Activated CD4-positive, alpha-beta memory T cell treated with anti-CD3 and anti-CD28 coated beads for 36 hours (primary cell): ENCODE measurements at places on chromosomes 1 and 21. TPM values are rescaled to one million over a fixed set of nuclear protein-coding genes. Genes with fewer than 3 reads are reported as not detected.

DNA sequence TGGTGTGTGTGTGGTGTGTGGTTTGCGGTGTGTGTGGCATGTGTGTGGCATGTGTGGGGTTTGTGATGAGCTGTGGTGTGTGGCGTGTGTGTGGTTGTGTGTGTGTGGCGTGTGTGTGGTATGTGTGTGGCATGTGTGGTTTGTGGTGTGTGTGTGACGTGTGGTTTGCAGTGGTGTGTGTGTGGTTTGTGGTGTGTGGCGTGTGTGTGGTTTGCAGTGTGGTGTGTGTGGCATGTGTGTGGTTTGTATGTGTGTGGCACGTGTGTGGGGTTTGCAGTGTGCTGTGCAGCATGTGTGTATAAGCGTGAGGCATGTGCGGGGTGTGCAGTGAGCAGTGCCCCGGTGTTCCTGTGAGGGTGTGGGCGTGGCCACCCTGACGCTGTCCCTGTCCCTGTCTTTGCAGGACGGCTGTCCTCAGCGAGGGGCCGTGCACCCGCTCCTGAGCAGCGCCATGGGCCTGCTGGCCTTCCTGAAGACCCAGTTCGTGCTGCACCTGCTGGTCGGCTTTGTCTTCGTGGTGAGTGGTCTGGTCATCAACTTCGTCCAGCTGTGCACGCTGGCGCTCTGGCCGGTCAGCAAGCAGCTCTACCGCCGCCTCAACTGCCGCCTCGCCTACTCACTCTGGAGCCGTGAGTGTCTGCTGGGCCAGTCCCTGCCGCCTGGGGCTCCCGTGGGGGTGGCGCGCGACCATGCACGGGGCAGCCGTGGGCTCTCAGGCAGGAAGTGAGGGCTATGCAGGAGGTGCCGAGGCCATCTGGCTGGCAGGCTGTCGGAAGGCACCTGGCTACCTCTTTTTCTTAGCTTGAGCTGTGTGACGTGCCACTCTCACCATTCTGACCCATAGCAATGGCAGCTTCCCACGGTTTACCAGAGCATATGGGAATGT is 52.6 kb upstream of the TRAPPC10 start:
- H3K4me3 ChIP-seq, result no peak overlapping the region
- H3K36me3 ChIP-seq, result peaks cover 14% of the 10 kb centered on the region
- no peak for DNase-seq

GRCh38 chr1:47906009-47906432 is 91.2 kb downstream of the TRABD2B start:
- H3K4me3 ChIP-seq, result no peak overlapping the region
- DNase-seq, result no peak
- H3K27me3 ChIP-seq, result peaks cover 5% of the 10 kb centered on the region
- no peaks in the 10 kb centered on the region for H3K36me3 ChIP-seq

MEX3A gene
- total RNA-seq, result 0.51 TPM

MPL gene
- not detected for total RNA-seq

GRCh38 chr1:12608311-12608957 is 9.6 kb downstream of the DHRS3 start:
- H3K4me3 ChIP-seq, result no peak overlapping the region
- H3K27ac ChIP-seq, result no peak overlapping the region
- H3K27me3 ChIP-seq, result no peaks in the 10 kb centered on the region
- no peak for DNase-seq
- peaks cover 27% of the 10 kb centered on the region for H3K36me3 ChIP-seq

PGBD5 gene
- total RNA-seq, result 0.02 TPM

DNA sequence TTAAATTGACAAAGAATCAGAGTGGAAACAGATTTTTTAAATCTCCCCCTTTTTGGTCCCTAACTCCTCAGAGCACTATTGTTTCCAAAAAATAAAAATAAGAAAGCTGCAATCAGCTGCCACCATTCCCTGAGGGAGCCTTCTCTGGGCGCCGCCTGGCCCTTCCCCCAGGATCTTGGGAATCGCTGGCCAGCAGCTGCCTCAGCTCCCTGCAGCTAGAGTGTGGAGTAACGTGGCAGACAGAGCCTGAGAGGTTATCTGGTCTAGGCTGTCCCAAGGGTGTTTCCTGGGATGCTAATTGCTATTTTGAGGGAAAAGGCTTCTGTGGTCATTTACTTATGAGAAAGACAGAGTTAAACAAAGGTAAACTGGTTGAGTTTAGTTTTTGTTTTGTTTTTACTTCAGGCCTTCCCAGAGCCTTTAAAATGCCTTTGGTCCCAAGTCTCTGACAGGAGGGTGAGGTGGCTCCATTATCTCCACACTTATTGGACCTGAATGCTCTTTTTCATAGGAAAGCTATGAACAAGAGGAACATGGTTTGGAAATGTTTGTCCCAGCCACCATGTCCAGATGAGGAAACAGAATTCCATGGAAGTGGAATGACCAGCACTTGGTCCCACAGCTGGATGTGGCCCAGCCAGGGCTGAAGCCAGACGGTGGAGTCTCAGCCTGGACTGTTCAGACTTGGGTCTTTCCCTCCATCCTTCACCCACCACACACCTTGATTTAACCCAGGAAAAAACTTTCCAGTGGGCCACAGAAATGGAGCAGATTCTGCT is 14.1 kb upstream of the KIAA1614 start:
- DNase-seq, result no peak
- H3K4me3 ChIP-seq, result no peak overlapping the region
- H3K4me1 ChIP-seq, result no peaks in the 10 kb centered on the region
- H3K27ac ChIP-seq, result no peak overlapping the region
- H3K36me3 ChIP-seq, result peaks cover 6% of the 10 kb centered on the region

GRCh38 chr1:199174336-199174735 is 535.5 kb downstream of the PTPRC start:
- no peak overlapping the region for H3K4me3 ChIP-seq
- H3K36me3 ChIP-seq, result no peaks in the 10 kb centered on the region
- no peak for DNase-seq
- peaks cover 41% of the 10 kb centered on the region for H3K4me1 ChIP-seq

GRCh38 chr1:183982172-183982963 is 55.2 kb downstream of the COLGALT2 start:
- no peak overlapping the region for H3K4me3 ChIP-seq
- H3K4me1 ChIP-seq, result no peaks in the 10 kb centered on the region
- no peak overlapping the region for H3K27ac ChIP-seq
- no peak for DNase-seq
- no peaks in the 10 kb centered on the region for H3K36me3 ChIP-seq
- H3K27me3 ChIP-seq, result no peaks in the 10 kb centered on the region

- no peaks in the 10 kb centered on the region for H3K4me1 ChIP-seq
- peaks cover 3% of the 10 kb centered on the region for H3K27me3 ChIP-seq
- H3K27ac ChIP-seq, result no peak overlapping the region
Measured at GRCh38 chr1:2803931-2804627, 2.6 kb upstream of the TTC34 start.

- no peak for DNase-seq
- no peak overlapping the region for H3K4me3 ChIP-seq
- H3K4me1 ChIP-seq, result peaks cover 24% of the 10 kb centered on the region
Measured at GRCh38 chr1:169513208-169513607, 27.5 kb upstream of the SLC19A2 start.

GRCh38 chr1:214583824-214584554 is 19.0 kb upstream of the CENPF start:
- DNase-seq, result no peak
- no peaks in the 10 kb centered on the region for H3K4me1 ChIP-seq
- no peak overlapping the region for H3K27ac ChIP-seq

OR2M3 gene
- not detected for total RNA-seq

DNA sequence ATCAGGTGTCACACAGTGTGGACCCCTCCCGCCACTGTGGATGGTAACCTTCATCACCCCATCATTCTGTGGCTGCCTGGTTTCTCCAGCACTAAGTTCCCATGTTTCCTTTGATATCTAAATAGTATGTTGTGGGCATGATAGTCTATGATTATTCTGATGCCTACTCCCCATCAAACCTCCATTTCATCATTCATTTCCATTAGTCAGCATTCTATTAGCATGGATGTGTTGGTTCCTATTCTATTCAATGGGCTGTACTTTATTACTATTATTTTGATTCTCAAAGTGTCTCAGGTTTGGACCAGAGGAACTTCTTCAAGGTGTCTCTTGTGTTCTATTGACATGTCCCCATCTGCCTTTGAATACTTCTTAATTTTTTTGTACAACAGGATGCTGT is 112.0 kb downstream of the DISC1 start:
- no peaks in the 10 kb centered on the region for H3K4me1 ChIP-seq
- no peaks in the 10 kb centered on the region for H3K27me3 ChIP-seq
- peaks cover 5% of the 10 kb centered on the region for H3K36me3 ChIP-seq
- H3K27ac ChIP-seq, result no peak overlapping the region
- DNase-seq, result no peak

GRCh38 chr1:79852004-79852403 is 845.5 kb upstream of the ADGRL4 start:
- no peaks in the 10 kb centered on the region for H3K36me3 ChIP-seq
- H3K27me3 ChIP-seq, result no peaks in the 10 kb centered on the region
- no peak overlapping the region for H3K27ac ChIP-seq
- DNase-seq, result no peak

DNAJB4 gene
- 10.8 TPM for total RNA-seq

TAL1 gene
- total RNA-seq, result 0.07 TPM
